Mesothelial cell of epicardium (in vitro differentiated cells): ENCODE measurements at places on chromosomes 2 and 18.

DNA sequence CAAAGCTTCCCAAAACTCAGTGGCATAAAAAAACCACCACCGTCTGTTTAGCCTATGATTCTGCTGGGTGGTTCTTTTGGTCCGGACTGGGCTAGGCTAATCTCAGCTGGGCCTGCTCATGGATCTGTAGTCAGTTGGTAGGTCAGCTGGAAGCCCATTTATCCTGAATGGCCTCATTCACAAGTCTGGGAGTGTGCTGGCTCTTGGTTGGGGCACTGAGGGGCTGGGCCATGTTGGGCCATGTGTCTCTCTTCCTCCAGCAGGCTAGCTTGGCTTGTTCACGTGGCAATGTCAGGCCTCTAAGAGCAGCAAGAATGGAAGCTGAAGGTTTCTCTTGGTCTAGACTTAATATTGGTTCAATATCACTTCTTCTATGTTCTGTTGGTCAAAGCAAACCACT is 95.7 kb upstream of the HS6ST1 start:
- DNase-seq: peak; percentile 26

GRCh38 chr2:76498360-76498759 is 787.6 kb upstream of the GCFC2 start:
- DNase-seq: no peak

- no peak for DNase-seq
Measured at GRCh38 chr2:152600697-152601096, 116.6 kb downstream of the PRPF40A start.

- no peak for DNase-seq
Measured at GRCh38 chr2:25521665-25522387, 151.6 kb downstream of the DTNB start.

DNA sequence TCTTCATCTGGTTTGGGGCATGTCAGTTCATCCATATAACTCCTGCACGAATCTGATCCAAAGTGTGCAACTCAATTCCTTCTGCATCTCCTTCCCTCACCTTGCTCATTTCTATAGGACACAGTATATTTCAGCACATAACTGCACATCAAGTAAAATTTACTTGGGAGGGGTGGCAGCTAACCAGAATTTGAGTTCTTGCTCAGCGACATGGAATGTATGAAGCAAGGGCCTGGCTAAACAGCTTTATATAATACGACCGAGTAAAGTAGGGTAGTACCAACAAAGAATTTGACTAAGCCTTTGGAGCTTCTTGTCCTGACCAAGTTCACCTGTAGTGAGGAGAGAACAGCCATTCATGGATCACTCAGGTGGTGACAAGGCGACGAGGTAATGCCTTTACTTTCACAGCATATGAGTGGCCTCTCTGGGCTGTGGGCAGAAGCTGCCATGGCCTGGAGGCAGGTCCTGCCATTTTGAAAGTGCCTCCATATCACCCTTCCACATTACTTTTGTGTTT is 570.2 kb upstream of the TNP1 start:
- DNase-seq: no peak
